ENCODE measurements at places on chromosomes 3 and 15.
A peak's percentile ranks its signal among the peaks of the same experiment; 100 is the strongest.

DNA sequence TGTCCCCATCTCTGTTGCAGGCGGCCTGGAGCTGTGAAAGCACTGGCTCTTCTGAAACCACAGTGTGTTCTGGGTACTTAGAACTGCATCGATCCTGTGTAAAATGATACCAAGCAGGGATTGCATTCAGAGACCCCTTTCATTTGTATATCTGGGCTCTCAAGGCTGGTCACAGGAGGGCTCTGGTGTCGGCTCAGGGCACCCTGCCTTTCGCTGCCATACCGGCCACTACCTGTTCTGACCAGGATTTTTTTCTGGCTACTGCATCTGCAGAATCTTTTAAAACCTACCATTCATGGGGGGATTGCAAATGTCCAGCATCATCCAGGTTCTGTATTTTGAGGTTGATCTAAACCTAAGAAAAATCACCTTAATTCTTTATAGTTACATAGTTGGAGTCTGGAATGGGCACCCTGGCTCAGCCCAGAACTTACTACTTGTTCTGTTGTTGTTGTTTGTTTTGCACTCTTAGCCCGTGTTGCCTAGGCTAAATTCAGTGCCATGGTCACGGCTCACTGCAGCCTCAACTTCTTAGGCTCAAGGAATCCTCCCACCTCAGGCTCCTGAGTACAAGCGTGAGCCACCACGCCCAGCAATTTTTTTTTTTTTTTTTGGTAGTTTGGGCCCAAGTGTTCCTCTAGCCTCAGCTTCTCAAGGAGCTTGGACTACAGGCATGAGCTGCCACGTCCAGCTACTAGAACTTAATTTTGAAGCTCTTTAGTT lies 52.7 kb downstream of the TRIM71 start:
- DNase-seq: no peak

GRCh38 chr3:136957751-136958288 lies at the start of gene IL20RB:
Gene IL20RB, plus strand, starts transcription at chr3:136957983. Its CDS starts 131 bp downstream, at chr3:136958114.
- DNase-seq: no peak

DNA sequence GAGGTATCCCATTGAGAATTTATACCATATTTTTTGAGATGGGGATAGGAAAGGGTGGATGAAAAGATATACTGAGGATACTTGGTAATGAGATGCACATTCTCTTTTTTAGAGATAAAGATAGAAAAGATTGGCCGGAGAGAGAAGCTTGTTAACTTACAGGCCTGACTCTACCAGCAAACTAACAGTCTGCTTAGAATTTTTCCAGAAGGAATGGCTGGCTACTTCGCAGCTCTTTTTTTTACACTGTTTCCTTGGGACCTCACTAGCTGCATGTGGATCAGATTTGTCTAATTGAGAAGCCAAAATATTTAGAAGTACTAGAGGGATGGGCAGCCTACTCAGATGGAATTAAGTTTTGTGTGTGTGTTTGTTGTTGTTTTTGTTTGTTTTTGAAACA lies 586.6 kb downstream of the TAFA4 start:
- no peak for DNase-seq

- no peak for DNase-seq
Measured at GRCh38 chr15:70217226-70218160, 119.8 kb upstream of the TLE3 start.

GRCh38 chr3:183085634-183086390 lies 13.5 kb downstream of the MCCC1 start:
- peak; percentile 15 for DNase-seq

DNA sequence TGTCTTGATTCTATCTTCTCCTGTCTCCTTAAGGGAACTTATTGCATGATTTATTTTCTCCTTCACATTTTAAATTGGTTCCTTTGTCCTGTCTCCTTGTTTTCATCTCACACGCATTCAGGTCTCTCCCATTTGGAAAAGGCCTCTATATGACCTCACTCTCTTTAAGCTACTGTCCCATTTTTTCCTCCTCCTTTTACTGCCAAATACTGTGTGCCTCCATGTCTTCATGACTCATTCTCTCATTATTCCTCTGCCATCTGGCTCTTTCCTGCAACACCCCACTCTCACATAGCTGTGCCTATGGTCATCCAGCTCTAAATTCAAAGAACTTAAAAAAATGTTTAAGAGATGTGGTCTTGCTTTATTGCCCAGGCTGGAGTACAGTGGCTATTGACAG lies 48.0 kb downstream of the TYRO3 start:
- no peak for DNase-seq

GRCh38 chr3:32186876-32187275 lies 51.6 kb upstream of the CMTM8 start:
- DNase-seq: no peak

- no peak for DNase-seq
Measured at GRCh38 chr15:101461097-101461496, 28.4 kb downstream of the PCSK6 start.

DNA sequence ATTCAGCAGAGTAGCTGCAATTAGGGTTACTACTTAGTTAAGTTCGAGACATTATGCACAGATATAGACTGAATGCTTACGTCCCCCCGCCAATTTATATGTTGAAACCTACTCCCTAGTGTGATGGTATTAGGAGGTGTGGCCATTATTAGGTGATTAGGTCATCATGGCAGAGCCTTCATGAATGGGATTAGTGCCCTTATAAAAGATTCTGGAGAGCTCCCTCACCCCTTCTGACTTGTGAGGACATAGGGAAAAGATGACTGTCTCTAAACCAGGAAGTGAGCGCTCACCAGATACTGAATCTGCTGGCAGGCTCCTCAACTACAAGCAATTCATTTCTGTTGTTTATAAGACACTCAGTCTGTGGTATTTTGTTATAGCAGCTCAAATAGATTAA lies 25.6 kb upstream of the TEX9 start:
- no peak for DNase-seq

- DNase-seq: no peak
Measured at GRCh38 chr15:96858694-96859093, 528.2 kb downstream of the NR2F2 start.

DNA sequence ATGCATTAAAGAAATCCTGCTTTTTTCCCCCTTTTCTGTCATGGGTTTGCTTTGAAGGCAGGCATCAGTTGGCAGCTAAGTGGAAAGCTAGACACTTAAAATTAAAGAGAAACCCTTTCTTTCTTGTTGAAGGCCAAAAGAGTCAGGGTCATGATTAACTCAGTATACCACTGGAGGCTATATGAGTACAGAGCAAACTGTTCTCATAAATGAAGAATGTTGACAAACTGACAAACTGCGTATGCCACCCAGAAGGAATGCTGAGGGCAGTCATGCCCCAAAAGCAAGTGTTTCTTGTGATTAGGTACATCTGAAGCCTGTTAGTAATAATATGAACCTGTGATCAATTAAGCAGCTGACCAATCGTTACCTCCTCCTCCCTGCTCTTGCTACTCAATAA lies 43.6 kb upstream of the COL6A6 start:
- no peak for DNase-seq

GRCh38 chr3:99909714-99910495 lies 92.2 kb downstream of the CMSS1 start:
- no peak for DNase-seq

DNA sequence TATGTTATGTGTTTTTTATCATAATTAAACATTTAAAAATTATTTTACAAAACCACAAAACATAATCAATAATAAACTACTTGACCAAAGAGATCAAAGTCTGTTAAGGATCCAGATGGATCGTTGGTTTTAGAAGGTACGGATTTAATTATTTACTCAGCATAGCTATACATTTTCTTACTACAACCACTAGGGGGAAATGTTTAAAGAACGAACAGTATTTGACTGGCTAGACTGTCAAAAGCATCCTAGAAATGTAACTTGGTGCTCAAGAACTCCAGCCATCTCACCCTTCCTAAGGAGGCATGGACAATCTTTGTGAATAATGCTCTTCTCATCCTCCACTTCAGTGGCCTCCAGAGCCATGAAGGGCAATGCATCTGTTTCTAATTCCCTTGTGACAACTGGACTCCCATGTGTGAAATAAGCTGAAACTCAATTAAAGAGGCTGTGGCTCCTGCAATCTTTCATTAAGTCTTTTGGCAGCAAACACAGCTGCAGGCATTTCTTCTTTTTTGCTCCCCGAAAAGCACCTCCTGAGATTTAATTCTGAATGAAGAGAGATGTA lies 94.7 kb upstream of the TUSC7 start:
- no peak for DNase-seq

- DNase-seq: no peak
Measured at GRCh38 chr3:165513715-165514701, 317.8 kb upstream of the SLITRK3 start.

GRCh38 chr3:156433910-156434309 lies 121.0 kb downstream of the SSR3 start:
- no peak for DNase-seq

GRCh38 chr15:58037723-58038301 lies 27.7 kb downstream of the ALDH1A2 start:
- no peak for DNase-seq

DNA sequence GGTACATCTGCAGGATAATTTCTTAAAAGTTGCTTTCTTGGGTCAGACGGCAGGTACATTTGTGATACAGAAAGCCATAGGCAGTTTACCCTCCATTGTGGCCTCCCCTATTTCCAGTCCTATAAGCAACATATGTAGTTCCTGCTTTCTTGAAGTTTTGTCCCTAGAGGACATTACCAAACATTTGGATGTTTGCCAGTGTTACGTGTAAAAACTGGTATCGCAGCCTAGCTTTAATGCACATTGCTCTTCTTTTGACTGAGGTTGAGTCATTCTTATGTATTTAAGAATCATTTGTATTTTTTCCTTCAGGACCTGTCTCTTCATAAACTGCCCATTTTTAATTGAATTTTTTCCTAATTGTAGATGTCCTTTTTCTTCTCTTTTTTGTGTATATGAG lies 114.3 kb downstream of the DIPK2A start:
- DNase-seq: no peak

DNA sequence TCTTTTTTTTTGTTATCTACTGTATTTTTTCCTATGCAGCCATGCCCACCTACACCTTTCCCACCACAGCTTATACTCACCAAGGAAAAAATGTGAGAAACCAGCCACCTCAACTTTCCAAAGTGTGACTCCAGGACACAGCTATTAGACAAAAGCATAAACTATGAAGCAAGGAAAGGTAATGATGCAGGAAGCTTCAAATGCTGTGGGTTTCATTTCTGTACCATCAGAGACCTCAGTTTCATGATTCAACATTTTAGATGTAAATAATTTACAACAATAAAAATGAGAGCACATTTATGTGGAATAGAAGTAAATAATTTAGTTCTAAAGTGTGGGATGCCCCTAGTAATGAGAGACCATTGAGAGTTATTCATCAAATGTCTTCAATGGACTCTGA lies 115.1 kb downstream of the CDIN1 start:
- no peak for DNase-seq

GRCh38 chr3:3998140-3998922 lies 199.1 kb downstream of the LRRN1 start:
- peak; percentile 20 for DNase-seq

- no peak for DNase-seq
Measured at GRCh38 chr3:55313666-55314065, 173.4 kb downstream of the WNT5A start.

GRCh38 chr15:72732516-72732915 lies 46.5 kb downstream of the BBS4 start:
- DNase-seq: no peak

DNA sequence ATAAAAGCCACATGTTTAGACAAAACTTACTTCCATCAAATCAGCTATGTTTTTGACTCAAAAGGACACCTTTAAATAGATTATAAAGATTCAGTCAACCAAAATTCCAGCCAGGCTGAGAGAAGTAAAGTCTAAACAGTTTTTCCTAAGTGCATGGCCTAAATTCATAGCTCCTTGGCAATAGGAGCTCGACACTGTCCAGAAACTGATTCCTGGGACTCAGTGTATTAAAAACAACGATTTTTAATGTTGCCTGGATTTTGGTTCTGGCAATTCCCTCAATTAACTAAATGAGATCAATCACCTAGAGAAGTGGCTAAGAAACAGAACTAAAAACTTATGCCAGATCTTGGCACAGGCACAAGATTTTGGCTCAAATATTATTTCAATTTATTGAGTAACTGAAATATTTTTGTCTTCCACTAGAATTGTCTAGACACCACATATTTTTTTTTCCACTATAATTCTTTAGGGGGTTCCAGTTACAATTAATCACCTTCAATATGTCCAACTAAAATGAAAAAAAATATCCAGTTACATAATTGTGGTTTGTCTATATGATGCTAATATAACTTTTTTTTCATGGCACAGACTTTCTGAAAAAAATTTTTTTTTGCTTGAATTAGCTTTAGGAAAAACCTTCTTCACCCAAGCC lies 135.9 kb downstream of the TFDP2 start:
- DNase-seq: no peak

- no peak for DNase-seq
Measured at GRCh38 chr15:40927873-40928806, 1.0 kb upstream of the DLL4 start.

- DNase-seq: no peak
Measured at GRCh38 chr3:72681598-72681997, 166.6 kb downstream of the SHQ1 start.

- DNase-seq: no peak
Measured at GRCh38 chr3:169165196-169166158, 498.0 kb downstream of the MECOM start.

DNA sequence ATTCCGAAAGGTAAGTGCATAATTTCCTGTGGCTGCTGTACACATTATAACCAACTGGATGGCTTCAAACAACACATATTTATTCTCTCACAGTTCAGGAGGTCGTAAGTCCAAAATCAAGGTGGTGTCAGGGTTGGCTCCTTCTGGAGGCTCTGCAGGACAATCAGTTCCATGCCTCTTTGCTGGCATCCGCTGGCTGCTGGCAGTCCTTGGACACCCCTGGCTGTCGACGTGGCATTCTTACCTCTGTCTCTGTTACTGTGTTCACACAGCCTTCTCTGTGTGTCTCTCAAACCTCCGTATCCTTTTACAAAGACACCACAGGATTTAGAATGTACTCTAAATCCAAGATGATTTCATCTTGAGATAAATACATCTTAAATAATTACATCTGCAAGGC lies 398.8 kb upstream of the ATP10A start:
- DNase-seq: no peak

DNA sequence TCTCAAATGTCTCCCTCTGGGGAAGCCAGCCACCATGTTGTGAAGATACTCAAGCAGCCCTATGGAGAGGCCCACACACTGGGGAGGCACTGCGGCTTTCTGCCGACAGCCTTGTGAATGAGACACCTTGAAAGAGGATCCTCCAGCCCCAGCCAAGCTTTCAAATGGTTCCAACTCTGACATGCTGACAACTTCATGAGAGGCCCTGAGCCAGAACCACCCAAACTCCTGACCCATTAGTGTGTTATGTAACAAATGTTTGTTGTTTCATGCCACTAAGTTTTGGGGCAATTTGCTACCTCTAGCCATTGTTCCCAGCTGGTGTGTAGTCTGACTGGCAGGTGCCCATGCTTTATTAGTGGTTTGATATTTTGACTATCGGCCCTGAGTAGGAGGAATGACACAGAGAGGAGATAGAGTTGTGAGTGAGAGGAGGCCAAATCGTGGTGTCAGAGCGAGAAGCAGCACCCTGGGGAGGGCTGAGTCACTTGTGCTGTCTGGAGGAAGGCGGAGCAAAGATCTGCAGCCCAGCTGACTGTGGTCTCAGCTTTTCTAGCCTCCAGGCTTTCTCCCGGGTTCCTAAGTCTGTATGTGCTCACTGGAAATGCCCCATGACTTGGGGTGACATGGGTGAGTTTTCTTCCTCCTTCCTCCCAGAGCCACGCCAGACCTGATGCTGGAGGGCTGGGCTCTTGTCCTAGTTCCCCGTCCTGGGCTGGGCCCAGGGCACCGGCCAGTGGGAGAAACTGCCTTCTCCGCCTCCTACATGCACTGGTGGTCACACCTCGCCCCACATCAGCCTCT lies 56.7 kb upstream of the BLM start:
- peak; percentile 77 for DNase-seq

Measured in CD4-positive, alpha-beta T cell treated with Interleukin-2 at 100 ng/mL for 4 hours (primary cell).